ENCODE measurements at places on chromosomes 12 and 14.

DNA sequence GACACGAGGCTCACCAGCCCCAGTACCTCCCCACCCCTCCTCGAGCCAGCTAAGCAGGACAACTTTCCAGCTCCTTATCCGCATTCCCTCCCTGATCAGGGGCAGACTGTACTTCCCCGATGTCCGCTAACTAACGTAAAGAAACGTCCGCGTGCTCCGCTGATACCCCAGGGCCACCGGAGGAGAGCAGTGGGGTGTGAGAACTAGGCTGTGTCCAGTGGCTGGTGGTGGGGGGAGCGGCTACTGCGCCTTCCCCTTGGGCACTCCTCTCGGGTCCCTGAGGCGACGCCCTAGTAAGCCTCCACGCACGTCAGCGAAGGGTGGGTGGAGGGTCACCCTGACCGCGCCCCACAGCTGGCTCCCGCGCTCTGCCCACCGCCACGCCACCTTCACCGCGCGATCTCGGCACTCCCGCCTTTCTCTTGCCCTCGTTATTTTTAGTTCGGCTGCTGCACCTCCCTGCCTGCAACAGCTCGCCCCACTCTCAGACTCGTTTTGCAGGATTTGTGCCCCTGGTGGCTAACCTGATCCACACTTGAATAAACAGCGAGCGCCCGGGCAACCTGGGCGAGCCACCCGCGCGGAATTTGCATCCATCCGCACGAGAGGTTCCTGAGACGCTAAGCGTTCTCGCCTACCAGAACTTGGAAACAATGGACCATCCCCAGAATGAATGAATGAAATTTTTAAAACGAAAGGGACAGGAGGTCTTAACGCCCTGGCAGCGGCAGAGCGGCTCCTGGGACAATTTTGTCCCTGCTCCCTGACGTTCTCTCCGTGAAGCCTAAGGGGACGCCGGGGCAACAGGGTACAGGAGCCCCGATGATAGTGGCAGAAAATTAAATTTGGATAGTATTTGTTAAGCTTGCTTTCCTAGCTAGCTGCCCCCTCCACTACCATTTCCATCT lies 6.9 kb upstream of the BMP4 start:
- no peak for DNase-seq

DNA sequence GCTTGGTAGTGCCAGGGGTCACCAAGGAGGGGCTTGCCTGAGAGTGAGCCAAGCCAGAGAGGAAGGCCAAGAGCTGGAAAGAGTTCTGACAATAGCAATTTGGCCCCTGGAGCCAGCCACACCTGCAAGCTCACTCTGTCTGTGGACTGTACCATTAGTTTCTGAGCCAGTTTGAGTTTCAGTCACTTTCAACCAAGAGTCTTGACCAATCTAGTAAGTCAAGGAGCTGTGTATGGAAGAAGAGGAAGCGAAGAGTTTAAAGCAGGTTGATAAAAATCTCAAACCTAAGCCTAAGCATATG lies 38.5 kb downstream of the NT5DC3 start:
- DNase-seq, result no peak

DNA sequence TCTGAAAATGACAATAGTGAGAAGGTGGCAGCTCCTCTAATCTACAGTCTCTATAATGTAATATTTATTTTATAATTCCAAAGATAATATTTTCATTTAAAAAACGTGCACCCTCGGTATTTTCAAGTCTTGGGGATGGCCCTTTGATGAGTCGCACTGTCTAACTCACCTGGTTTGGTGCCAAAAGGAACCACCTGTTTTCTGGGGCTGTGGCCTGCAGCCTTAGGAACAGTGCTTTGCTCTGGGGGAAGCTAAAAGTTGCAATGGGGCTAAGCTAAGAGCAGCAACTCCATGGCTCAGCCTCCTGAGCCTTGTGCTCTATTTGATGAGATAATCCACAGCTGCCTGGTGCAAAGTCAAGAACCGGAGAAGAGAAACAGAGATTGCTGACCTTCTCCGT lies 6.4 kb upstream of the ENDOU start:
- DNase-seq, result no peak

GRCh38 chr14:53346988-53347387 lies 193.9 kb upstream of the DDHD1 start:
- DNase-seq, result no peak

GRCh38 chr12:103100257-103100831 lies 142.9 kb downstream of the ASCL1 start:
- no peak for DNase-seq

- DNase-seq, result no peak
Observed at GRCh38 chr12:47033081-47033480, 46.3 kb upstream of the PCED1B start.

DNA sequence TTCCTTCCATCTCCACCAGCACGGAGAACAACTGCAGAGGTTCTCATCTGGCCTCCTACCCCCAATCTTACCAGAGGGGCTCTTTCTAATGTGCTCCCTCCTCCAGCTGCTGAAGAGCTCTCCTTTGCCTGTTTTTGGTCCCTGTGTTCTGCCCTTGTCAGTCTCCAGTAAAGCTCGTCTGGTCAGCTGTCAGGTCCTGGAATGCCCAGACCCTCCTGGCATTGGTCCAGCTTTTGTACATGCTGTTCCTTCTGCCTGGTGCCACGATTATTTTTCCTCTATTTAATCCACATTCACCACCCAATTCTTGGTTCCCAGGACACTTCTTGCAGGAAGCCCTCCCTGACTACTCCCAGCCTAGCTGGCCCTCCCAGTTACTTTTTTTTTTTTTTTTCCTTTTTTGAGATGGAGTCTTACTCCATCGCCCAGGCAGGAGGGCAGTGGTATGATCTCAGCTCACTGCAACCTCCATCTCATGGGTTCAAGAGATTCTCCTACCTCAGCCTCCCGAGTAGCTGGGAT lies 6.5 kb downstream of the SLC8B1 start:
- no peak for DNase-seq

DNA sequence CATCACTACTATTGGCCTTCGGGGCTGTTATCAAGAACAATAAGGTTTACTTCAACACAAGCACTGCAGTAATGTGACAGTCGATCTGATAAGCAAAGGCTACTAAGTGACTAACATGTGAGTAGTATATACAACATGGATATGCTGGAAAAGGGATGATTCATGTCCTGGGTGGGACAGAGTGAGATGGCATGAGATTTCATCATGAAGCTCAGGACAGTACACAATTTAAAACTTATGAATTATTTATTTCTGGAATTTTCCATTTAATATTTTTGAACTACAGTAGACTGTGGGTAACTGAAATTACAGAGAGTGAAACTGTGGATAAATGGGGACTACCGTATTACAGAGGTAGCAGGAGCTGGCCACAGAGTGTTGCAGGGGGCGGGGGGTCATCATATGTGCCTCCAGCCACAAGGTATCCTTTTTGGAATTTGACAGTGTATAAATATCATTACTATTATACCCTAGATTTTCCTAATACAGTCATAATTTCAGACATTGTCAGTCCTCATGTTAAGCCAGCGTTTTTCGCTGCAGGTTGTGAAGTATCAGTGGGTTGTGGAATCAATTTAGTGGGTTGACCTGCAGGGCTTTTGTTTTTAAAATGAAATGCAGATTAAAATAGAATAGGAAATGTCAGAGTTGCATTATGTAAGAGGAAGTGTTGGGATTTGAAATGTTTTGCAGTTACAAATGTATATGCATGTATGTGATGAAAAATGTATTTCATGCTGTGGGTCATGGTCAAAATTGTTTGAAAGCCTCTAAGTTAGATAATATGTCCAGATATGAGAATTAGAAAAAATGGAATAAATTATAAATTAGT lies 148.0 kb upstream of the NUDT4 start:
- DNase-seq, result no peak

GRCh38 chr14:75822522-75823141 lies 159.2 kb downstream of the TGFB3 start:
- no peak for DNase-seq

DNA sequence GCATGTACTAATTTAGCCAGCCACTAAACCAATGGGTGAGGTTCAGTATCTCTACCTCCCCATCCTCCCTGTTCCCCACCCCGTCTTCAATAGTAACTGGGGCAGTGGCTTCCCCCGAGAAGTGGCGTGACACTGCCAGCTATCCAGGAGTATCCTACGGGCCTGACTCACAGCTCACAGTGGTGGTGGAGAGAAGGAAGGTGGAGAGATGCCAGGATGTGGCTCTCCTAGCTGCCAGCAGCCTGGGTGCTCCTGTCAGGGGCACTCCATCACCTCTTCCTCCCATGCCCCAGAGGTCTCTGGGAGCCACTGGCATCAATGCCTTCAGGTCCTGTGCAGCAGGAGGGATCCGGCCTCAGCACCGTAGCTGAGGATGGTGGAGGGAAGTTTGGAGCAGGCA lies 49.0 kb downstream of the TSPAN11 start:
- DNase-seq, result no peak

GRCh38 chr14:101791919-101792572 lies 30.5 kb downstream of the PPP2R5C start:
- DNase-seq, result no peak

DNA sequence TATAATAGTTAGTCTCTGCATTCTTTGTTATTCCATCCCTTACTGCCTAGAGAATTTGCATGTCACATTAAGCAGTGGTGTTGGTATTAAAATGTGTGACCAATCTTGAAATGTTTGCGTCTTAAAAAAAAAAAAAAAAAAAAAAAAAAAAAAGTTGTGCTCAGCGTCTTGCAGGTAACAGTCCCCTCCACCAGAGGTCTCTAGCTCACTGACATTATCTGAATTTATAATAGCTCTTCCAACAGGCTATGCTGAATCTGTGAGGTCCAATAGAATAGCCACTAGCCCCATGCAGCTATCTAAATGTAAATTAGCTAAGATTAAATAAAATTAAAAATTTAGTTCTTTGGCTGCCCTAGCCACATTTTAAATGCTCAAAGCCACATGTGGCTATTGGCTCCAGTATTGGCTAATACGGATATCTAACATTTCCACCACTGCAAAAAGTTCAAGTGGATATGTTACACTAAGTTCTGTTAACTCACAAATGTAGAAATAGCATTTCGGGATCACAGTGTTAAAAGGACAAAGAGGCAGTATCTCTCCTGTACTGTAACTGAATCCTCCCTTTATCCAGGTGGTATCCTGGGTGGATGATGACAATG lies 28.7 kb downstream of the NKX2-8 start:
- DNase-seq, result peak; percentile 62

DNA sequence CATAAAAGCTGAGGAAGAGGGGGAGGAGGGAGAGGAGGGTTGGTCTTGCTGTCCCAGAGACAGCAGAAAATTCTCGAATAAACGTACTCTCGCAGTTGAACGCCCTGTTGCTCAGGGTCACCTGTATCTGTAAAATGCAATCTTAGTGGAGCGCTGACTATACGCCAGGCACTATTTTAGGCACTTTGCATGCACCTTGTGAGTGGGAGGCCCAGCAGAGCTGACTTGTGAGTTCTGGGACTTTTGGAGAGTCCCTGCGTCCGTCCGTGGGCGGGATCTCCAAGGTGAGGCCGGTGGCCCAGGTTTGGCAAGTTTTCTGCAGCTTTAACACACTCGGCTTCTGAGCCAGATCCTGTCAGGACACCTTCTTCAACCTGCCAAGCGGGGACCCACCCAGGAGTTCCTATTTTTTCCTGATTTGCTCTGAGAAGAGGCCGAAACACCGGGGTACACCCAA lies 32.5 kb upstream of the PLEKHG6 start:
- DNase-seq, result no peak

DNA sequence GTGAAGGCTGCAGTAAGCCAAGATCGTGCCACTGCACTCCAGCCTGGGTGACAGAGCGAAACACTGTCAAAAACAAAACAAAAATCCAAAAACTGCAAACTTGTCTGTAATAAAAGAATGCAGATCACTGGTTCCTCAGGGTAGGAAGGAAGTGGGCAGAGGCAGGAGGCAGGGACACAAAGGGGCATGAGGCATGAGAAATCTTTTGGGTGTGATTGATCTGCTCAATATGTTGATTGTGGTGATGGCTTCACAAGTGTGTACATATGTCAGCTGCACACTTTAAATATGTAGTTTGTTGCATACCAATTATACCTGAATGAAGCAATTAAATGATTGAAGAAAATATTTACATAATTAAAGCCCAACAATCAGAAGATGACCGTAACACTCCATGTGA lies 117.6 kb downstream of the CMAS start:
- no peak for DNase-seq

GRCh38 chr12:93894391-93895088 lies 217.4 kb downstream of the CRADD start:
- no peak for DNase-seq

- DNase-seq, result no peak
Observed at GRCh38 chr14:99734406-99735051, 50.4 kb downstream of the CYP46A1 start.

DNA sequence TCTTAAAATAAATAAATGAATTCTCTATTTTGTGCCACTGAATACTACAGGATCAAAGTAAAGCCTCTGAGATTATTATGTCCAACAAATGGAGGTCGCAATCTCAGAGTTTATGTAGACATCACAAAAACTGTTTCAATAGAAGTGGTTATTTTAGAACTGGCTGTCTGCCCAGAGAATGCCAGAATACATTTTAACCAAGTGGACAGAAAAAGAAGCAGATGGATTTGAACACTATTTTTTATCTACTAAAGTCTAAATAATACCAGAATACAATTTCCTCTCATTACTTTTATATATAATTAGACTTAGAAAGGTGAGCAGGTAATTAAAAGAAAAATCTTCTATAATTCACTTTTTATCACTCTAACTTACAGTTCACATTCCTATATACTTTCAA lies 118.3 kb downstream of the MED13L start:
- DNase-seq, result no peak

- DNase-seq, result peak; percentile 60
Observed at GRCh38 chr12:26097046-26097878, 27.6 kb downstream of the BHLHE41 start.

DNA sequence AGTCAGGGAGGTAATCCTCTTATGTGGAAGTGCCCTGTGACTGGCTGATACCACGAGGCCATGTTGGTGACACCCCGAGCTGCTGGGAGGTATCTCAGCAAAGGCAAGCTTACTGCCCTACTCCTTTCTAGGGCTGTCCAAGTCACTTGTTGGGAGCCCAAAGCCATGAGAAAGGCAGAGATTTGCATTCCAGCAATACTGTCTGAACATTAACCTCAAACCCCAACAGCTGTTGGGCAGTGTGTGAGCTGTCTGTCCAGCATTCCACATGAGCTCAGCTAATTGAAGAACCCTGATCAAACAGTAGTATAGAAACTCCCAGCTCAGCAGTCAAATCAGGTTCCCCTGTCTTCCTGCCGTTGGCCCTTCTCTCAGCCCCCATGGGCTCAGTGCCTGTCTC lies 9.2 kb downstream of the ABHD4 start:
- DNase-seq, result no peak

GRCh38 chr14:104224506-104225277 lies 86.3 kb downstream of the KIF26A start:
- no peak for DNase-seq

- no peak for DNase-seq
Observed at GRCh38 chr14:70536830-70537229, 2.0 kb upstream of the ADAM20 start.

- DNase-seq, result no peak
Observed at GRCh38 chr14:68374682-68375081, 418.2 kb downstream of the ZFP36L1 start.

GRCh38 chr14:94476023-94476422 lies at the start of gene SERPINA9:
TSS of gene SERPINA9 (minus strand) at chr14:94476197. CDS start at chr14:94469840, 6,357 bp downstream.
- no peak for DNase-seq

DNA sequence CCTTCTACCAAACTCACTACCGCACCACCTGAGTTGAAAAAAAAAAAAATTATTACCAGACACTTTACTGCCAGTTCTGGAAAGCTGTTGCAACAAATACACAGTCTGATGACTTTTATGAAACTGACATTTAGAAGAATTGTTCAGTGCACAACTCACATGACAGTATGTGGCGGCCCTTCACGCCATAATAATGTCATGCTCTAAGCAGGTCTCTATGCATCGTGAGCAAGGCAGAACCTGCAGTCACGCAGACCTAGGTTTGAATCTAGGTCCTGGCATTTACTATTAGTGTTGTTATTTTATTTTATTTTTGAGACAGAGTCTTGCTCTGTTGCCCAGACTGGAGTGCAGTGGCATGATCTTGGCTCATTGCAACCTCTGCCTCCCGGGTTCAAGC lies 8.1 kb downstream of the MYL2 start:
- DNase-seq, result no peak
